ENCODE measurements at places on chromosomes 7 and 10.

DNA sequence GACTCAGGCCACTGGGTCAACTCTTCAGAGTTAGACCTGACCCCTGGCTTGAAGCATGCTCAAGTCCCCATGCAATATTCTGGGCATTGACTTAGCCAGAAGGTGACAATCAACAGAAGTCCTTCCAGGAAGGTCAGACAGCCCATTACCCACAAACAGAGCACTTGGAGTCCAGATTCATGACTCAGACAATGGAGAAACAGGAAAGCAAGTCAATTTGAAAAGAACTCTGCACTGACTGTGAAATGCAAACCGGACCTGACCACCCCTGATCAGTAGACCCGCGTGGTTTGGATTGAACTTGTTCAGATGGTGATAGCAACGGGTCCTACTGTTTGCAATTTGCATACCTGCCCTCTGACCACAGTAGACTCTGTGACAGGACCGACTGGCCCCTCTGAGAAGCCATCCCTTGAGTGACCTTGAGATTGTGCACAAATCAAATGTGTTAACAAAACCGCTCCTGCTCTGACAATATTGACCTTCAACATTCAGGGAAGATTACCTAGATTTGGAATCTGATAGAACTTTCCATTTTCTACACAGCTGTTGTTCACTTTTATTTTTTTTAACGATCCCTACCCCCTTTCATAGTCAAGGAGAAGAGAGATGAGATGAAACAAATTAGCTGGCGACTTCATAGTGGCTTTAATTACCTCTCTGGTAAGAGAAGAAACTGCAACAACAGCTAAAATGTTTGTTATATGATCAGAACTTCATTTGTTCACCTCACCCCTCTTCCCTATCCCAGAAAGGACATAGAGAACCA is 138.7 kb downstream of the NRP1 start:
- DNase-seq: no peak

DNA sequence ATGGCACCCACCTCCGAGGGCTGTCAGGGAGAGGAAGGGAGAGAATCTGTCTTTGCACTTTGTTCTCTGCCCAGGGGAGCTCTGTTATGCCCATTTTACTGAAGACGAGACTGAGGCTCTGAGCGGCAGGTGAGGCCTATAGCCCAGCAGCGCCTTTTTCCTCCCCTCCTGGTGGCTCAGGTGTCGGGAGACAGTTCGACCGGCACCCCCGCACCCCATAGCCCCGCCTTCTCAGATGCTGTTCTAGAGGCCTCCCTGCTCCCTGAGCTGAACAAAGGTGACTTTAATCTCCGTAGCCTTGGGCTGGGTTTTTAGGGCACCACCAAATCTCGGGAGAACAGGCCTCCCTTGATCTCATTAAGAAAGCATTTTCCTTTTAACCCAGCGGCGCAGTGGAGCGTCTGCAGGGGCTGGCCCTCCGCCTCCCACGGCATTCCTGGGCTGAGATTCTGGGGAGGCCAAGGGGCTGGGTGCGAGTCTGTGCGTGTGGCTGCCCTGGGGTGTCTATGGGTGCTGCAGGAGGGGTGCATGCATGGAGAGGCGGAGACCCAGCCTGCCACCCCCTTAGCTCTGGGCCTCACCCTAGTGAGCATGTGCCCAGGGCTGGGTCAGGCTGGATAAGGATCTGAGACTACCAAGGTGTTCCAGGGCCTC is 3.3 kb downstream of the LFNG start:
- DNase-seq: no peak

- DNase-seq: no peak
These were observed 191.2 kb downstream of the MDFIC start for GRCh38 chr7:115113131-115113530.

- no peak for DNase-seq
These were observed 197.5 kb upstream of the PRSS58 start for GRCh38 chr7:142455392-142455791.

DNA sequence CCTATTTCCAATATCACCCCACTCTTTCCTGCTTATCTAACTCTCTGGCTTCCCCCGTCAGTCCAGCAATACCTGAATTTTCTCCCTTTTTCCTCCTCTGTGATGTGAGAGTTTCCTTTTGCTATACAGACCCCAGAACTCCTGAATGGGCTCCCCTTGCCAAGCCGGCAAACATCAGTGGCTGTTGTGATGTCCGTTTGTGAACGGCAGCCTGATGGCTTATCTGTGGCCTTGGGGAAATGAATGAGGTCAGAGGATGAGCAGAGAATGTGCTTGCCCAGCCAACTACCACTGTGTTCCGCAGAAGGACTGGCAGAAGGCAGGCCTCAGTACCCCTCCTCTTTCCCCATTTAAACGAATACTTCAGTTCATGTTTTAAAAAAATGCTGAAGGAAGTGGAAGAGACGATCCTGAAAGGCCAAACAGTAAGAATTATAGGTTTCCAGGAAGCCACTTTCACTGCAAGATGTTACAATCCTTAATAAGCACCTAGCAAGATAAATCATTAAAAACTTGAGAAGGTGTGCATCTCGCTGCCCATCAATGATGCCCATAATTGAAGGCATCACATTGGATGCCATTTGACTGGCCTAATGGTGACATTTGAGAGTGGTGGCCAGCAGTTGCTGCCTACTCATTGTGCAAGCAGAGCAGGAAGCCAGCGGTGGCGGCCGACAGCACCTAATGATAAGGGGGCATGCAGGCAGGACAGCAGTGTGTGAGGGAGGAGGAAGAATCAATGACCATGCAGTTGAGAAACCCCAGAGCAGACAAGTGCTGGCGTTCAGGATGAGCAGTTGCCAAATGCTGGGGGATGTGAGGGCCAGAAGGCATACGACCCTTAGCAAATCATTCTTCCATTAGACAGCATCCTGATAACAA is 31.5 kb downstream of the SLC18A2 start:
- DNase-seq: no peak

DNA sequence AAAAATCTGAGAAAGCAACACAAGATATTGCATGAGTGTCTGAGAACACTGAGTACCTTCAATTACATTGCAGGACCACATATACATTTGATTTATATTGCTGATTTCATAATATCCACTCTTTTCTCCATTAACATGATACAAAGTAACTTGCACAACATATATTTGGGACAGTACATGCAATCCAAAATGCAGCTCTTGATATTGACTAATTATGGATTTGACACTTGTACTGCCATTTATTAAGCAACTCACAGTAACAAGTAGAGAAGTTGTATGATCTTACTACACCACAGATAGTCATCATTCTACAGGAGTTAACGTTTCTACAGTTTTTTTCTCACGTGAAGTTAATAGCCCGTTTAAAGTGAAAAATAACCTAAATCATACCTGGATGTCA is 46.7 kb downstream of the USP6NL start:
- DNase-seq: no peak

Measured in frontal cortex (tissue), 4 donors.